ENCODE measurements at places on chromosomes 7 and 10.
A peak's percentile ranks its signal among the peaks of the same experiment; 100 is the strongest.

GRCh38 chr7:156942708-156943090 lies 6.8 kb upstream of the NOM1 start:
- DNase-seq = no peak

DNA sequence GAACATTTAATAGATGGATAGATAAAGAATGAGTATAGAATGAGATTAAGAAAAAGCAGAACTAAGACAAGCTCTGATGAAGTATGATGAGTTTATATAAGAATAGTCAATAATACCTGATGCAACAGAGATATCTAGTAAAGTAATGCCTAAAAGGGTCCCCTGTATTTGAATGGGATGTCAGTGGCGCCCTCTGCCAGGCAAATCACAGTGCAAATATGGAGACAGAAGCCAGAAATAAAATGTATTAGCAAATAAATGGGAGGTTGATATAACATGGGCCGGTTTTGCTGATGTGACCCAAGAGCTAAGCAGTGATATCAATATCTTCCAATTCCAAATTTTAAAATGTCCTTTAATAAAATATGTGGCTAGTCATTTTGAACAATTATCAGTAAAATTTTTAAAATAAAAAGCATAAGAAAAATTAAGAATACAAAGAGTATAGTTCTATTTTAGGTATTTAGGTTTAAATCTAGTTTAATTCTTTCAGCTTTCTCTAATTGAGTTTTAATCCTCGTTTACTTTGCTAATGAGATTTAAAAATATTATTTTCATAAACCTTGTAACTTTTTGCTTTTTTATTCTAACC lies 62.6 kb downstream of the ADK start:
- peak; percentile 21 for DNase-seq

- DNase-seq = no peak
These were observed 16.0 kb downstream of the DGKB start for GRCh38 chr7:14886533-14886932.

- no peak for DNase-seq
These were observed 38.6 kb upstream of the TRIM8 start for GRCh38 chr10:102605712-102606111.

DNA sequence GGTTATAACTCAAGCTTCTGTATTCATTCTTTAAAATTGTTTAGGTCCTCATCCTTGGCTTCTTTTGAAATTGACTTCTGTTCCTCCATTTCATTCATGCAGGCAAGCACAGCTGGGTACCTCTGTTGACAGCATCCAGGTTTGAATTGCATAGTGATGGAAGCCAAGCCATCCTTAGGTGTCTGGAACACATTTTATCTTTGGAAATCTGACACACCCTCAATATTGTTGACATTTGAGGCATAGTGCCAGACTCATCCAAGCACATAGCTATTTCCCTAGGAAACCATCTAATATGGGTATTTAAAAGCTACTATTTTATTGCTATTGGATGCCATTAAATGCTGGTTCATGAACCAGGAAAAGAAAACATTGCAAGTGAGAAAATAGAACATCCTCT lies 142.1 kb upstream of the PTPRZ1 start:
- DNase-seq = no peak

DNA sequence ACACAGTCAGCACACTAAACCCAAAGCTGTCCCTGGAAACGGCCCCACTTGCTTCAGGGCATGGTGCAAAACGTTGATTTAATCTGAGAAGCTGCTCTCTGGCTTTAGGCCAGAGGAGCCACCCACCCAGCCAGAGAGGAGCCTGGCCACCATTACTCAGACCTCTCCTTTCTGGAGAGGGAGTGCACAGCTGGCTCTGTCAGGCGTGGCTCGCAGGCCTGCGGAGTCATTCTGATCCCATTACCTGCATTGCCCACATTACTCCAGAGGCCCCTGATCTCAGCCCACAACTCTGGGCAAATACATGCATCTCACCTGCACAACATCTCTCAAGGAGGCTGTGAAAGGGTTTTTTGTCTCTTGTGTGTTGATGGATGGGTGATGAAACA lies 370.0 kb upstream of the IGFBP3 start:
- no peak for DNase-seq

DNA sequence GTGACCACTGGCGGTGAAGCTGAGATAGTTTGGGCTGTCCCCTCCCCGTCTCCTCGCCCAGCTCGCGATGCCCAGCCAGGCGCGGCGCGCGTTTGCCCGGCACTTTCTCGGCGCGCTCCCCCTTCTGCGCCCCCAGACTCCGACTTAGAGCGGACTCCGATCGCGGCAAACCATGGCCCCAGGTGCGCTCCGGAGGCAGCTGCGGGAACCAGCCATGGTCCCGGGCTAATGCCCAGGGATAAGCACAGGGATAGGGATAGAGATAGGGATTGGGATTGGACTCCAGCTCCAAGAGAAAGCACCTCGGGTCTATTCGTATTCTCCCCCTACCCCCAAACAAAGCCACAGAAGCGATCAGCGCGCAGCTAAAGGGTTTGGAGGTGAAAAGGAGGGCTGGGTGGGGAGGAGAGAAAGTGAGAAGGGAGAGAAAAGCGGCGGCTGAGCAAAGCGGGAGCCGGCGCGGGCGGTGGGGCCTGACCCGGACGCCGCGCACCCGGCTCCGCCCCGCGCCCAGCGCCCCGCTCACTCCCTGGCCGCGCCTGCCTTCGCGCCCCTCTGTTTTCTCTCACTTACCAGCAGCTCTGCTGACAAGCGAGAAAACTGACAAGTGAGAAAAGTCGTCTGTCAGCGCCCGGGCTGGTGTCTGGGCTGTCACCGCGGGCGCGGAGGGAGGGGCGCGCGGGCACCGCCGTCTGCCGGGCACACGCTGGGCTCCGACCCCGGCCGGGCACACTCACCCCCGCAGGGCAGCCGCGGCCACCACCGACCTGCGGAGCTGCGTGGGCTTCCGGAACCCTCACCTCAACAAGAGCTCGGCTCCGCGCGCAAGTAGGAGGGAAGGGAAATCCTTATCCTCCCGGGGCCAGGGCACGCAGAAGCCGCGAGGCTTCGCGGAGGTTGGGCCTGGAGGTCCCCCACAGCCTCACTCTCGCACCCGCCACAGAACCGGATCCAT lies at the start of gene PDE1C:
PDE1C (minus strand) TSS at position 2 of the 955 bp plus-strand sequence.
- DNase-seq = no peak

DNA sequence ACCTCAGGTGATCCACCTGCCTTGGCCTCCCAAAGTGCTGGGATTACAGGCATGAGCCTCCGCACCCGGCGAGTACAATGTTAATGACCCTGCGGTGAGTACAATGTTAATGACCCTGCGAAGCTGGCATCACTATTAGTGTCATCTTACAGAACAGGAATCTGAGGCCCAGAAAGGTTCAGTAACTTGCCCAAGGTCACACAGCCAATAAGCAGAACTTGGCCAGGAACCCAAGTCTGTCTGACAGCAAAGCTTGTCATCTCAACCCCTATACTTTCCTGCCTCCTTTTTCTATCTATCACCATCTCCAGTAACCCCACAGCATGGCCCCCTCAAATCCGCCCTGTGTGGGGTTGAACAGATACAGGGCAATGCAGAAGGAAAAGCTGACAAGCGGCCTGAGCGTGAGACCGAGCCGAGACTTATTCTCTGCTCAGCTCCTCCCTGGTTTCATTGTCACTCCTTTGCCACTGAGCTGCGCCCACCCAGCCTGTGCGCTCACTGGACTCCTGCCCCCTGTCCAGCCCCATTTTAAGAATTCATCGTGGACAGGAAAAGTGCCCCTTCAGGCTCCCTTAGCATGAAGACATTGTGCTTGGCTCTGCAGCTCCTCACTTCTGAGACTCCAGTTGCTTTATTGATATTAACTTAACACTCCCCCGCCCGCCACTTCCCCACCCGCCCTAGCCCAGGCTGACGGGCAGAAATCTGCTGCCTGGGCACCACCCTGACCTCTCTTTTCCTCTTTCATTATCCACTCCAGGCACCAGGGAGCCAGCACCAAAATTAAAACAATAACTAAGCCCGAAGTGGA lies 58.1 kb upstream of the LBX1 start:
- DNase-seq = no peak

DNA sequence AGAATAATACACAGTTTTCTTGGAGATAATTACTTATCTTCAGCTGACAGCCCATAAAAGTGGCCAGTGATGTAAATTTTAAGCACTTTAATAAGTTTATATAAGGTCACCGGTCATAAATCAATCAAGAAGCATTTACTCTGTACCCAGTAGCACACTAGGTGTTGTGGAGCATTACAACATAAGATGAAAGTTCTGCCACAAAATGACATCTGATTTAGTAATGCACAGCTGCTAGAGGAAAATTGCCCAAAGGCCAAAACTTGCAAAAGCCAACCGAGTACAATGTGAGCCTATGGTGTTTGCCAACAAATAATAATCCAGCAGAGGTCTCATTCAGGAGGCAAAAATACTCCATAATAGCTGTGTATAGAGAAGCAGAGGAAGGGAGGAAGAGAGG lies 63.6 kb downstream of the GPR37 start:
- DNase-seq = no peak

DNA sequence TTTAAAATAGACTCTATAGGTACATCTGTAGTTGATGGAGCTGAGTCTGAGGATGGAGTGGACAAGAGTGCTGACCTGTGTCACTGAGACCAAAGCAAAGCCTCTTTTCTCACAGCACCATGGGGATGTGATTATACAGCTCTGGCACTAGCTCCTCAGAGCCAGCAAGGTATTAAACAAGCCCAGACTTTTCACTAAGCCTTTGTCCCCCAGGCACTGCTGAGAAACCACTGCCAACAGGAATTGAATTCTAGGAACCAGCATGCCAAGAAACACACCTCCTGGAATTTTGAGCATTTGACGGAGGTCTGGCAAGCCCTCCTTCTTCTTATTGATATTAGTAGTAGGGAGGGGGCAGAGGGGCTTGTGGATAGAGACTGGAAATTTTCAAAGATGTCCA lies 147.0 kb downstream of the C1GALT1 start:
- no peak for DNase-seq

All from memory B cell (primary cell).